ENCODE measurements at places on chromosomes 2 and 18. TPM values are rescaled to one million over a fixed set of nuclear protein-coding genes. Genes with fewer than 3 reads are reported as not detected.

Gene SKA1
- total RNA-seq: 7.0 TPM

Gene NEU2
- total RNA-seq: not detected

Gene MRPL30
- 25.7 TPM for total RNA-seq

GRCh38 chr2:71664161-71664560 lies 210.8 kb downstream of the DYSF start:
- ATAC-seq: no peak

- ATAC-seq: no peak
Observed at GRCh38 chr2:144526831-144527230, 6.9 kb upstream of the ZEB2 start.

All from esophagus mucosa (tissue), 1 donor.